ENCODE measurements at places on chromosomes 16 and 17.
A peak's percentile ranks its signal among the peaks of the same experiment; 100 is the strongest.

- no peak for DNase-seq
These were observed 36.7 kb downstream of the COTL1 start for GRCh38 chr16:84581158-84581557.

DNA sequence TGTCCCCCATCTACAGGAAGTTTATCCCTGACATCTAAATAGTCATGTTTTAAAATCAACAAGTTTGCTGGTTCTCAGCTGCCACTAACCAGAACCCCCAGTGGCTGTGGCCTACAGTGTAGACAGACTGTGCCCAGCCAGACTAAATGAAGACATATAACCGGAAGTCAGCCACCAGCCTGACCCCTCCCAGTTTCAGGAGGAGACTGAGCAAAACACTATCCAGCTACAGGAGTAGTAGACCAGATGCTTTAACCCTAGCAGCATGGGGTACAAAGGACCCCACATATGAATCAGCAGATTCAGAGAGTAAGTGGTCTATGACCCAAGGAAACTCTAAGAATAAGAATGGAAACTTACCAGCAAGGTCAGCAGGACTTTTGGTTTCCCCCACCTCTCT, 83.4 kb downstream of the HIC1 start:
- DNase-seq, result no peak

GRCh38 chr16:82055728-82056549, 20.9 kb downstream of the HSD17B2 start:
- DNase-seq, result no peak

DNA sequence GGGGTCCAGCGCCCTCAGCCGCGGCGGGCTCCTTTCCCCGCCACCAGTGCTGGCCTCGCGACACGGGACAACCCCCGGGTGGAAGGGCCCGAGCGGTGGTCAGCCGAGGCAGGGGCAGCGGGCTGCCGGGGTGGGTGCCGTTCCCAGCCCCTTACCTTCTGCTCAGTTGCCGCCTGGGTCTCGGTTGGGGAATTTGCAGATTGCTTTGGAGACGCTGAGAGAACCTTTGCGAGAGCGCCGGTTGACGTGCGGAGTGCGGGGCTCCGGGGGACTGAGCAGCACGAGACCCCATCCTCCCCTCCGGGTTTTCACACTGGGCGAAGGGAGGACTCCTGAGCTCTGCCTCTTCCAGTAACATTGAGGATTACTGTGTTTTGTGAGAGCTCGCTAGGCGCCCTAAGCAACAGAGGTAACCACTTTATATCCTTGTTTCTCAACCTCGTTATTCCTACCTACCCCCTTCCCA, 381 bp downstream of the CTNS start:
- no peak for DNase-seq

DNA sequence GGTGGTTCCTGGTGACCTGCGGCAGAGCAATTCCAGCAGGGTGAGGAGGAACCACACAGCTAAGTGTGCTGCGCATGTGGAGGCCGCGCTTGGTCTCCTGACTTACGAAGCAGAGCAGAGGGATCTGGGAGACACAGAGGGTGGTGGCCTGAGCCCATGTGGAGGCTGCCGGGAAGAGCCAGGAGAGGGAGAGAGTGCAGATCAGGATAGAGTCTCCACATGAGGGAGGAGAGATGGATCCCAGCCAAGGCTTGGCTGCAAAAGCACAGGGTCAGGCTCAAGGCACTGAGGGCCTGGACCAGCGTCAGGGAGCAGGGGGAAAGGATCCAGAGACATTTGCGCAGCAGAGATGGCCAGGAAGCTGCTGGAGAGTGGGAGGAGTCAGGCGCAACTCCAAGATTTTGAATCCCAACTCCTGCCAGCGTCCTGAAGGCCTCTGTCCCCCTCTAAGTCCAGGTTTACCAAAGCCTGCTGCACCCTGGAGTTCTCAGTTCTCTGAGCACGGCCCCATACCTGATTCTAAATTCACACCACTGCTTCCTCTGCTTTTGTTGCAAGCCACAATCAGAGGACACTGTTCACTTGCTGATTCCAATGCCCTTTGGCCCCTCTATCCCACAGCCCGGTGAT, 11.3 kb upstream of the MLLT6 start:
- DNase-seq, result no peak

DNA sequence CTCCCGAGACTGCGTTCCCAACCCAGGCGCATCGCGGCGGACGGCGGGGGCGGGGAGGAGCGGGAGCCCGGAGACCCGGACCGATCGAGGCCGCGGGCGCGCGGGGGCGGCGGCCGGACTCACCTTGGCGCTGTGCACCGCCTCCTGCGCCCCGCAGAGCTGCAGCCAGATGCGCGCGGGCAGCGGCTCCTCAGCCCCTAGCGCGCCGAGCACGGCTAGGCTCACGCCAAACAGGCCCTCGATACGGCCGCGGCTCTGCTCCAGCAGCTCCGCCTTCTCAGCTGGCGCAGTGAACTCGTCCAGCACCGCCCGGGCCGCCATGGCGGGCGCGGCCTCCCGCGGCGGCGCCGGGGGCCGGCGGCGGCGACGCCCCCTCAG, 339 bp downstream of the N4BP1 start:
- DNase-seq, result no peak

DNA sequence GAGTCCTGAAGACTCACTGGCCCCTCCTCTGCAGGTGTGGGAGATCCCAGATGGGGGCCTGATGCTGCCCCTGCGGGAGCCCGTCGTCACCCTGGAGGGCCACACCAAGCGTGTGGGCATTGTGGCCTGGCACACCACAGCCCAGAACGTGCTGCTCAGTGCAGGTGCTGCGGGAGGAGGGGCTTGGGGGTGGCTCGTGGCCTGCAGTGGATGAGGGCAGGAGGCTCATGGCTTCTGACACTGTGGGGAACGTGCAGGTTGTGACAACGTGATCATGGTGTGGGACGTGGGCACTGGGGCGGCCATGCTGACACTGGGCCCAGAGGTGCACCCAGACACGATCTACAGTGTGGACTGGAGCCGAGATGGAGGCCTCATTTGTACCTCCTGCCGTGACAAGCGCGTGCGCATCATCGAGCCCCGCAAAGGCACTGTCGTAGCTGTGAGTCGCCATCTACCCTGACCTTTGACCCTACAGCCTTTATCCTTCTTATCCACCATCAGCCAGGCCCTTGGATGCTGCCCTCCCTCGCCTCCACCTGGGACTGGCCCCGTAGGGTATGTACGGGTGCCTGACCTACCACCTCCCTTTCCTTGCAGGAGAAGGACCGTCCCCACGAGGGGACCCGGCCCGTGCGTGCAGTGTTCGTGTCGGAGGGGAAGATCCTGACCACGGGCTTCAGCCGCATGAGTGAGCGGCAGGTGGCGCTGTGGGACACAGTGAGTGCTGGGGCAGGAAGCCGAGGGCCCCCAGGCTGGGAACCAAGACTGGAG, 3.6 kb downstream of the CORO1A start:
- peak; percentile 74 for DNase-seq

DNA sequence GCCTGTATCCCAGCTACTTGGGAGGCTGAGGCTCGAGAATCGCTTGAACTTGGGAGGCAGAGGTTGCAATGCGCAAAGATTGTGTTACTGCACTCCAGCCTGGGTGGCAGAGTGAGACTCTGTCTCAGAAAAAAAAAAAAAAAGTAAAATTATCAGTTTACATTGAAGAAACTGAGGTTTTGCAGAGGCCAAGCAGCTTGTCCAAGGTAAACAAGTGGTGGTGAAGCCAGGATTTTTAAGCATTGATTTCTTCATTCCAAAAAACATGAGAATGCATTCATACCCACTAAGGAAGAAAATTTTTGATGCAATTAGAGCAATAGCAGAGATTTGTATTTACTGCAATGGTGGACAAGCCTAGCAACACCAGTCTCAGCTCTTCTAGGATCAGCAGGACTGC, 52.7 kb downstream of the CENPV start:
- no peak for DNase-seq

- DNase-seq, result no peak
These were observed 25.6 kb downstream of the METTL9 start for GRCh38 chr16:21625026-21625425.

DNA sequence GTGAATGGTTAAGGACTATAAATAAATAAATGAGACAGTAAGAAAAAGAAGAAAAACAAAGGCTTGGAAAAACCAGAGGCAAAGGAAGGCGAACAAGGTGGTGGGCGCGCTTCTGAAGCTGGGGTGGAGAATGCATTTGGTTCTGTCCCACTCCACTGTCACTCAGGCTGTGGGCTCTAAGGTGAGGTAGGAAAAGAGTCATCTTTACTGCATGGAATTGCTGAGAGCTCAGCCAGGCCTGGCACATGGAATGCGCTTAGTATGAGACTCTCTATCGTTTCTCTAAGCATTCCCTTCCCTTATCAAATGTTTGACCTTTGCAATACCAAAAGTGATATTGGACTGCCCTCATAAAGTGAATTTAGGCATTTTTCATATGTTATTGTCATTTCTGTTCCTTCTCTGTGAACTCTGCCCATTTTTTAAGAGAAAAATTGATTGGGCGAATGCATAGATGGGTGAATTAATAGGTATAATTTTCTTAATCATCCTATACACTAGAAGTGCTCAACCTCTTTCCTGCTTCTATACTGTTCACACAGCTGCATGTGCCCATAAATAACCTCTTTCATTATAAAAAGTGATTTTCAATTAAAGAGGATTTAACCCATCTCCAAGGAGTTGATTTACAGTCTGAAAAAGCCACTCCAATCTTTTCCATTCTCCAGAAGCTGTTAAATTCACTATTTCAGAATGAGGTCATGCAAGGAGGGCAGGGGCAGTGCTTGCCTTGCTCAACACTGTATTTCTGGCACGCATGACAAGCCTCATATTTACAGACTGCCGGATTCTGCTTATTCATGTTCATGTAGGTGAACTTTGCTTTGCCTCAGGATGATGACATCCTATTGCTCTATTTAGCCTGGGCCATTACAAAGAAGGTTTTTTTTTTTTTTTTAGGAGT, 87.7 kb downstream of the MYH10 start:
- DNase-seq, result no peak

DNA sequence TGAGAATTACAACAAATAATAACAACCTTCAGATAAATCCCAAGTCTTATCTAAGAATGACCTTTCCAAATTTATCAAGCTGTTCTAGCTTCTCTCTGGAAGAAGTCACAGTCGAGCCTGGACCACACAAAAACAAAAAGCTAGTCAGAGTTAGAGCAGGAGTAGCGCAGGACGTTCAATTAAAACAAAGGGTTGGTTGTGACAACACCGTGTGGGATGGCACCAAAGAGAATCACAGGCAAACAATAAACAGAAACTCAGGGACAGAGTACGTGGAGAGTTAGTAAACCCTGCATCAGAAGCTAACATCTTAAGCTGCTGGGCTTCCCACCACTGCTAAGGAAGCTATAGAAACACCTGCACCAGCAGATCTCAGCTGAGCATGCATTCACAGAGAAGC, 23.8 kb downstream of the ARHGAP17 start:
- DNase-seq, result no peak

DNA sequence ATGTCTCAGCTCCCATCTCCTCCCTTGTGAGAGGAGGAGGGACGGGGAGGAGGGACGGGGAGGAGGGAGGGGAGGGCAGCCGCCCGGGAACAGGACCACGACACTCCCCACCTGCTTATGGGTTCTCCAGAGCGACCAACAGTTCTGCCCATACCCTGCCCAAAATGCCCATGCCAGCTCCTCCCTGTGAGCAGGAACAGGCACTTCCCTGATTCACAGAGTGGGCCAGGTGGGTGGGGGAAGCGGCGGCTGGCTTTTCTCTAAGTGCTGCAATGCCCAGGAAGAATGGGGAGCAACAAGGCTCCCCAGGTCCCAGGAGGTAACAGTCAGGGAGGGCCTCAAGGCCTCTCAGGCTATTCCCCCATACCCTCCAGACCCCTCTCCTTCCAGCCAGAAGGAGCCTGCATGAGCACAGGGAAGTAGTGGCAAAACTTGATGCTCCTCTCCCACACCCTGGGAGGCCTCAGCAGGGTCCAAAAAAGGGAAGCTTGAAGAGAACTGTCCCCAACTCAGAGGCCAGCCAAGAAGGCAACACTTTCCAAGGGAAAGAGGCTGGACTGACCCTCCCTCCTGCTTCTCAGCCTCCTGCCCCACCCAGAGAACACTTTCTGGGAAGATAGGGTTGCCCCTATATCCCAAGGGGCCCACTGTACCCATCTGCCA, 53.8 kb downstream of the MYO18A start:
- no peak for DNase-seq

- no peak for DNase-seq
These were observed 151.6 kb downstream of the ABCC12 start for GRCh38 chr16:48004141-48004695.

DNA sequence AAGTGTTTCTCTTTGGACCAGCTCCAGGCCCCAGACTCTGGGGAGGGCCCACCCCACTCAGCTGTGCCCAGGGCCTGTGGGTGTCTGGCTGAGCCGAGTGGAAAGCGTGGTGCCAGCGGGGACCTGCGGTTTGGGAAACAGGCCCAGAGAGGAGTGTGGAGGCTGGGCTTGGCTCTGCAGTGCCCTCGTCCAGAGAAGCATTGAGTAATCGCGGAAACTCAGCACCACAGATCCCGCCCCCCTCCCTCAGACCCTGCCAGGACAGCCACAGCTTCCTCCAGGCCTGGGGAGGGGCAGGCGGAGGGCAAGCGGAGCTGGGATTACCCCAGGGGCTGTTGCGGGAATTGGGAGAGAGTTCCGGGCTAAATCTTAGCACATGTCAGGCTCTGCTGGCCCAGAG, 14.6 kb upstream of the PITPNA start:
- DNase-seq, result no peak

- no peak for DNase-seq
These were observed 112.0 kb downstream of the ADCY9 start for GRCh38 chr16:4004206-4004605.

- no peak for DNase-seq
These were observed 17.7 kb downstream of the RAI1 start for GRCh38 chr17:17698869-17699351.

DNA sequence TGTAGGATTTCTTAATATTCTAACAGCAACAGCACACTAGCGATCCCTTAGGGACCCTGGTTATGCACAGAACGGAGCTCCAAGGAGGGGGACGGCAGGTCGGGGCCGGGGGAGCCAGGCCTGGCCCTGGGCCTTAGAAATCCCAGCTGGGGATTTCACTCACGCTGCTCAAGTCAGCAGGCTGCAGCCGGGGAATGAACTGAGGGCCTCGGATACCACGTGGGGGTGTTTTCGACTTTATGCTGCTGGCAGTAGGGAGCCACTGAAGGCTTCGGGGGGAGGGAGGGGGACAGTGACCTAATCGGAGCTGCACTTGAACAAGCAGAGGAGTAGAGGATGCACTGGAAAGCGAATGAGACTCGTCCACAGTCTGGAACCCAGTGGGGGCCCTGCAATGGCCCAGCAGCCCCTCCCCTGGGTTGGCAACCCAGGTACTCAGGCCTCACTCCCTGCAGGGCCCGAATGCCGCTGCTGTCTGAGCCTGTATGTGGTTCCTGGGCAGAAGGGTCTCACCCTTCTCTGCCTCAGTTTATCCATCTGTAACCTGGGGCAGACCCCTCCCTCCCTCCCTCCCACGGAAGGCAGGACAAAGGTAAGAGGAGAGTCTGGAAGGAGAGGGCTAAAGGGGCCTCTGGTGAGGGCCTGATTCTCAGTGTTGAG, 53.7 kb downstream of the RPH3AL start:
- no peak for DNase-seq

GRCh38 chr16:85174871-85175723, 62.8 kb upstream of the CIBAR2 start:
- no peak for DNase-seq
